ENCODE measurements at places on chromosomes 6 and 20. TPM values are rescaled to one million over a fixed set of nuclear protein-coding genes. Genes with fewer than 3 reads are reported as not detected.

CDK5RAP1 gene
- 40.0 TPM for total RNA-seq

THEMIS gene
- total RNA-seq = 11.0 TPM

CEP162 gene
- total RNA-seq = 4.9 TPM

PBOV1 gene
- not detected for total RNA-seq

NFKBIL1 gene
- 39.7 TPM for total RNA-seq

HEY2 gene
- total RNA-seq = not detected

OR2H1 gene
- total RNA-seq = not detected

MUC21 gene
- not detected for total RNA-seq

LST1 gene
- 18.2 TPM for total RNA-seq

CPNE1 gene
- 332 TPM for total RNA-seq

UNC93A gene
- not detected for total RNA-seq

WDR46 gene
- 81.5 TPM for total RNA-seq

KCNK16 gene
- not detected for total RNA-seq

NCOA7 gene
- total RNA-seq = 58.8 TPM

FAM209B gene
- total RNA-seq = 1.2 TPM

MEP1A gene
- not detected for total RNA-seq

NNAT gene
- total RNA-seq = 2.1 TPM

GRCh38 chr6:93787841-93788240 lies 368.5 kb upstream of the EPHA7 start:
- no peak for DNase-seq

DNA sequence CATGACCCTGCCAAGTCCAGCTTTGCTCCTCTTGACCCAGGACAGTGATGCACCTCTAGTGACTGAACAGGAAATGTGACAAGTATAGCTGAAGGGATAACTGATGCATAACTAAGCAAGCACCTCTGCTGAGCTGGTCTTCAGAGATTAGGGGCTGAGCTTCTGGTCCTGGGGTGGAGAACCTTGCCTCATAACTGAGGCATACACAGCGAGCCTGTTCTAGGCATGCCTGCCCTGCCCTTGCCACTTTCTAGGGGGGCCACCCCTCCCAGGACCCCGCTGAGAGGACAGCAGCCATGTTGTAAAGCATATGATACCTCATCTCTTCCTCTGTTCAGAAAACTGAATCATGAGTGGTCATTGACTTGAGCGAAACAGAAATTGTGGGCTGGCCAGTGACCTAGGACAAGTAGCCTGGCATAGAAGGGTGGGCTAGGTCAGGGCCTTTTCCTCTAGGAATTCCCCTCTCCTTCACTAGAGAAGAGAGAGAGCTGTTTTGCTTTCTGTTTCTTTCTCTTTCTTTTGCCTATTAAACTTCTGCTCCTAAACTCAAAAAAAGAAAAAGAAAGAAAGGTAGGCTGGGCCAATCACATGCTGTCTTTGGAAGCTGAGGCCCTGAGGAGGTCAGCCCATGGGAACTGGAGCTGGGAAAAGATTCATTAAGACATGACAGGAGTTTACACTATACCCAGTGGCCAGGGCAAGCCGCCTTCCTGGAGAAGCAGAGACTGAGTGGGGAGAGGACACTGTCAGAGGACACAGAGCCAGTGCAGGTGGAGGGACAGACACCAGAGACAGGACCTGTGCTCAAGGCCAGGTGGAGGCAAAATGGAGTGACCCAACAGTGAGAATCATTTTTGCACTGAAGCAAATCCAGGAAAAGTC lies 23.1 kb downstream of the ALDH5A1 start:
- no peak for DNase-seq

DNA sequence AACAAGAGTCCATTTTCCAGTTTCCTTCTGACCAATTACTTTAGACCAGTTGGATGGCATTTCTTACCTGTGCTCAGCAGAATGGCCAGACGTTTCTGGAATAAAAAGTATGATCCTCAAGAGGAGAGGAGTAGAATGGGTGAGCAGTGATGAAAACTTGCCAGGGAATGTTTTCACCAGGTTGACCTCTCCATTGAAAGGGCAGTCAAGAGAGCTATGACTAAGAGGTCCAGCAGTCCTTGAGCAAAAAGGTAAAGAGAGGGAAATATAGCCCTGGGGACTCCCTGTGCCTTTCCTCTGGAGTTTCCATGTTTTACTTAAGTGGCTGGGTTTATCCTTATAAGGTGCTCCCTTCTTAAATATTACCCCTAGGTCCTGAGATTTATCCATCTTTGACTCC lies 210.9 kb downstream of the TBX18 start:
- DNase-seq = no peak

DNA sequence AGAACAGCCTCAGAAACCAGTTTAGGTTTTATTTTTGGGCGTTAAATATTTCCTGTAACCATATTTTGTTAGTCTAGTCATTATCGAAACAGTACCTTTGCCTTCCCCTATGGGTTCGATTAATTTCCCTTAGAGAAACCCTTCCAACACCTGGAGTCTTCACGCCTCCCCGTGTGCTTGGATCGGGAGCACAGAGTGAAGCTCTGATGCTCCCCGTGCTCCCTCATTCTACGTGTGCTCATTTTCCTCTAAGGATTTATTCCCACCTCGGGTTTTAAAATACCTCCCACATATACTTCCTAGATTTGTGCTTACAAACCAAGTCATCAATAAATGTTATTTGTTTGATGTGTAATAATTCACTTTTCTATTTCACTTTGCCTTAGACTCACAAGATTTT lies 142.4 kb downstream of the TTLL2 start:
- no peak for DNase-seq

- no peak for DNase-seq
These were observed 214.6 kb upstream of the CNR1 start for GRCh38 chr6:88380618-88381288.

DNA sequence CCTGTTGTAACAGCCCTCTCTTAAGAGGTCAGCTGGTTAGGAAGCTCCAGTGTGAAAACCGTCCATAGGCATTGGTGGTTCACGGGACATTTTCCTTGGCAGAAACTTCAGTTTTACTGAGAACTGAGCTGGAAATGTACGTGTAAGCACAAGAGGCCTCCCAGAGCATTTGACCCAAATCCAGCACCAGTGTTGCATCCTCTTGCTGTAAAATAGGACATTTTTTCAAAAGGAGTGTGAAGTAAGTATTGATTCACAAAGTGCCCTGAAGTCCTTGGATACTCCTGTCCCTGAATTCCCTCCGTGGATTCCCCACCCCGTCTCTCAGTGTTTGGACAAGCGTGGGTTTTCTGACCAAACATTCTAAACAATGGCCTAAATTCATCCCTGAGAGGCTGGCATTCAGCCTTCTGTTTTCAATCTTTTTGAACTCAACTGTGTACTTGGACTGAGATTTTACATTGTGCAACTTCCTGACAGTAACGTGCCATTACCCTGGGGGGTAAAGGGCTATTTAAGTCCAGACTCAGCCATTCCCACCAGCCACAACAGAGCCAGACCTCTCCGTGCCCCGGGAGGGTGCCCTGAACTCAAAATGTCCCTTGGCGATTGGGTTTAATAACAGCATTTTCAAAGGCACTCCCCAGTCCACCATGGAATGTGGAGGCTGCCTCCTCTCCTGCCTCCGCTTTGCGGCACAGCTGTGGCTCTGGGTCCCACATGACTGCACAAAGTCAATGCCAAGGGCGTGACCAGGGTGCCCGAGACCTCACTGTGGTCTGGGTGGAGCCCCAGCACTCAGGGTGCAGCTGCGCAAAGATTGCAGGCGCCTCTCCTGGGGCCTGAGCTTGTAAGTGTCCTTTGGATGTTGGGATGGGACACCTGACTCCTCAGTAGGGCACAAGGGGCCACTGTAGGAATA lies 92.7 kb upstream of the AFDN start:
- DNase-seq = no peak

- DNase-seq = no peak
These were observed 153.0 kb downstream of the PHF3 start for GRCh38 chr6:63788569-63788968.

- DNase-seq = no peak
These were observed 8.5 kb downstream of the TFEB start for GRCh38 chr6:41726876-41727275.

GRCh38 chr6:38266921-38267354 lies 372.8 kb downstream of the BTBD9 start:
- no peak for DNase-seq

DNA sequence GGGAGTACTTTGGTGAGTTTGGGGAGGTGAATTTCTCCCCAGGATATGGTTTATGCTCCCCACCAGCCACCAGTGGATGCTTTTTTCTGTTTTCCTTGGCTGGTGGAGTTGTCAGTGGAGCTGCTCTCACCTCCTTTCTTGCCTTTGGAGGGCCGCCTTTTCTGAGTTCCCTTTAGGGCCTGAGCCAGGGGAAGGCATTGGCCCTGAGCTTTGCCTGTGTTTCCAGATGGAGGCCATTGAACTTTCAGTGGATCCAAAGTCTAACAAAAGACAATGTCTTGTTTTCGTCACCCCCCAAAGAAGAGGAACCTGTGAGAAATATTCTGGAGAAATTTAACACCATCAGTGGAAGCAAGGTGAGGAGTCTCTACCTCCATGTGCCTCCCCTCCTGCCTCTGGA lies 4.4 kb upstream of the TMEM14A start:
- no peak for DNase-seq

- DNase-seq = no peak
These were observed 296.3 kb downstream of the PREX1 start for GRCh38 chr20:48531505-48531904.

DNA sequence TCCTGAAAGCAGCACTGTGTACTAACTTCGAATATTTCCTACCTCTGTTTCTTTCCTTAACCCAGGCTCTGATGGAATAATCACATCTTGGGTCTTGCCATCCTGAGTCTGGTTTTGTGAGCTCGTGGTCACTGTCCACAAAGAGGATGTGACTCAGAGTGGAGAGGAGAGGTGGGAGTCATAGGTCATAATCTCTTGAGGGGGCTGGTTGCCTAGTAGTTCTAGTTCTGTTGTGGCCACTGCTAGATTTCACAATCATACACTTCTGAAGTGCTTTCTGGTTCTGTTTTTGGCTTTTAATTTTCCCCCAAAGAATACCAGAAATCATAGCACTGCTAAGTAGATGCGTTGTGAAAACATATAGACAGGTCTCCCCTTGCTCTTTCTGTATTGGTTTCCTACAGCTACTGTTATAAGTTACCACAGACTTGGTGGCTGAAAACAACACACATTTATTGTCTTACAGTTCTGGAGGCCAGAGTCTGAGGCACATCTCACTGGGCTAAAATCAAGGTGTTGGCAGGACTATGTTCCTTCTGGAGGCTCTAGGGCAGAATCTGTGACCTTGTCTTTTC lies 102.8 kb downstream of the NRSN1 start:
- no peak for DNase-seq

GRCh38 chr6:133730881-133731280 lies 158.0 kb upstream of the TCF21 start:
- no peak for DNase-seq

GRCh38 chr6:152008779-152009178 lies 201.3 kb downstream of the ESR1 start:
- DNase-seq = no peak

- no peak for DNase-seq
These were observed 75.2 kb downstream of the STXBP5 start for GRCh38 chr6:147279427-147279826.

- no peak for DNase-seq
These were observed 46.7 kb downstream of the TBC1D7 start for GRCh38 chr6:13281686-13282085.

DNA sequence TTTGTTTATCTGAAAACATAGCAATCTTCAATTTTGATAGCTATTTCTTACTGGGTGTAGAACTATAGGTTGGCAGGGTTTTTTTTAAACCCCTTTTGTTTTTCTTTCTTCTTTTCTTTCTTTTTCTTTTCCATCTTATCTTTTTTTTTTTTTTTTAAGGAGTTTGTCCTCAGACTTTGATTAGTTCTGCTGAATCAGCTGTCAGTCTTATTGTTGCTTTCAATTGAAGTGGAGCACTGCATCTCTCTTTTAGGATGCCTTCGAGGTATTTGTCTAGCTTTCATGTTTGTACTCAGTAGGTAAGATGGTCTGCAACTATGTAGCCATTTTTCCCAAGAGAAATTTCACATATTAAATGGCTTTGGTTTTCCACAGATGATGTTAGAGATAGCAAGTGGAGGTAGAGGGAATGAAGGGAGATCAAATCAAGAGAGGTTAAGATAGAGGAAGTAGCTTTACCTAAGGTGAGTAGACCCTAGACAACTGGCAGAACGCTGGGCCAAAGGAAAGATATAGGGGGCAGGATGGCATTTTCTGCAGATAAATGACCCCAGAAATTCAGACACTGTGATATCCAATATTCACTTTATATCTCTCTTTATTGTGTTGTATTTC lies 137.1 kb downstream of the BCAS1 start:
- no peak for DNase-seq

GRCh38 chr6:110342759-110343158 lies 15.4 kb downstream of the METTL24 start:
- no peak for DNase-seq

- no peak for DNase-seq
These were observed 23.0 kb downstream of the IL17F start for GRCh38 chr6:52221302-52221701.

DNA sequence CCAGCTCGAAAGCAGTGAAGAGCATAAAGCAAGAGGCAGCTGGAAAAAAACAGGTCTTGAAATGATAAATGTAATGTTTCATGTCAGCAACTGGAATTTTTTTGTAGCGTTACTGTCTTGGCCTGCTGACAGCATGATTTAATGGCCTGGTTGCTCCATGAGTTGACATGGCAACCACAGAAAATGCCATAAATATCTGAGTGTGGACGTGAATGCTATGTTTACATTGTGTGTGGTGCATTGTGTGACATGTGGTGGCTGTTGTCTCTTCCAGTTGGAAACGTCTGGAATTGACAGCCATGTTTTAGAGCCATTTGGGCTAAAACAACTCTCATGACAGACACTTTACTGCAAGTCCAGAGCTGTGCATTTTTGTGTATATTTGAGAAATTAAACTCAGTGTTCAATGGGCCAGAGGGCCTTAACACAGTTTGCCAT lies 170.0 kb downstream of the FOXA2 start:
- DNase-seq = no peak

DNA sequence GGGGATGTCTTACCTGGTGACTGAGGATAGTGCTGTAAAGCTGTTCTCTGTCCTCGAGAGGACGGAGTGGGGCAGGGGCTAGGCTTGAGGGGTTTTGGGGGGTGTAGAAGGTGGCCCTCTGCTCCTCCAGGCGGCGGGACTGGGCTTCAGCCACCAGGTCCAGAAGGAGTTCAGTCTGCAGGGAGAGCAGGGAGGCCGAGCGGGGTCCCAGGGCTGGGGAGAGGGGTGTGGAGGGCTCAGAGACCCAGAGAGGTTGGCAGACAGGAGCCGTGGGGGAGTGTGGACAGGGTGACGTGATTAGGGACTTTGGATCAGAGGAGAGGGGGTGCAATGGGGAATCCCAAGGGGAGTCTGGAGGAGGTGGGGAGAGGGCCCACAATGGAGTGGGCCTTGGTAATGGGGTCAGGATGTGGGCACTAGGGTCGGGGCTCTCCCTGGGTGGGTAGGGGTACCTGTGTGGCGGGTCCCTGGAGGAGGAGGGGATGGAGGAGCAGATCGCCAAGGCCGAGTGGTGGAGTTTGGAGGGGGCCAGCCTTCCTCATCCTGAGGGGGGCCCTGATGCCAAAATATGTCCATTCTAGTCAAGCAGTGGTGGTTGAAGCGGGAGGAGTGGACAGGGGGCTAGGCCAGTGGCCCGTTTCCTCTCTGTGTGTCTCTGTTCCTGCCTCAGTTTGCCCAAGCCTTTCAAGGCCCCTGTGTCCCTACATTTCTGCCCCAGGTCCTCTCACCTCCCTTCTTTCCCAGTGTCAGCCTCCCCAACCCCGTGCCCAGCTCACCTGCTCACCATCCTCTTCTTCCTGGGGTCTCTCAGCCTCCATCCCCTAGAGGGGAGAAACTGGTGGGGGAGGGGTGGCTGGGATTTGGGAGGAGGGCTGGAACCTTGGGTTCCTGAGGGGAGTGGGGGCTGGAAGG lies 491 bp downstream of the GPSM3 start:
- DNase-seq = peak; percentile 69
